ENCODE measurements at places on chromosomes 5 and 9.

GRCh38 chr5:59728356-59728755 is 165.2 kb downstream of the PDE4D start:
- DNase-seq = no peak

GRCh38 chr9:127931092-127931881 is 710 bp upstream of the PIP5KL1 start:
- DNase-seq = peak; percentile 15

GRCh38 chr5:82106756-82107155 is 134.9 kb downstream of the ATG10 start:
- DNase-seq = no peak

- DNase-seq = no peak
Observed at GRCh38 chr9:132214027-132214622, 52.3 kb downstream of the NTNG2 start.

DNA sequence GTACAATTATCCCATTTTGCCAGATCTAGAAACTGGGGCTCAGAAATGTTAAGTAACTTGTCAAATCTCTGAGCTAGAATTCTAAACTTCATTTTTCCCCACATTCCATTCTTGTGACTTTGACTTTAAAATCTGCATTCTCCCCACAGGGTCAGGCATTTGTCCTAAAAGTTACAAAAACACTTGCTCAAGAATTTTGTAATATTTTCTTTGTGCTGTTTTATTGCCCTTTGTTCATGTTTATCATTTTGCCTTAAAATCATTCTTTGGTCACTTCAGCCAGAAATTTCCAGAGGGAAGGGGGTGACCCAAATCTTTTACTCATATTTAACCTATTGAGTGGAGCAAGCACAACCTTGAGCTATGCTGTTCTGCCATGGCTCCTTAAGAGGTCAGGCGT is 120.1 kb upstream of the CCL21 start:
- DNase-seq = no peak

- no peak for DNase-seq
Observed at GRCh38 chr5:58135571-58136335, 324.1 kb downstream of the PLK2 start.

- no peak for DNase-seq
Observed at GRCh38 chr5:9112520-9113291, 433.2 kb downstream of the SEMA5A start.

GRCh38 chr5:79516986-79517385 is 3.1 kb upstream of the HOMER1 start:
- no peak for DNase-seq

DNA sequence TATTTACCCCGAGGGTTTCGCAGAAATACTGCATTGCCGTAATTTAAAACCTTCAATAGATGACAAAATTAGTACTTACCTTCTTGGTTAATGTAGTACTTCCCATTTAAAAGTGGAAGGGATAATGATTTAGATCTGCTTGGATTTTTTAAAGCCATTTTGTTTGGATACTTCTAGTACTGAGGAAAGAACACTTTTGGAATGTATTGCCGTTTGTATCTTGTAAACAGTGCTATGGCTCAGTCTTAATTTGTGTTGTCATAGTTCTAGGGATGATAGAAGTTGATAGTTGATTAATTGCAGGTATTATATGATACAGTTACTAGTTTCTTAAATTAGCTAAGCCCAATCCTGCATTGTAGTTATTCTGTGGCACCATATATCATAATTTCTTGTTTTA is 33.1 kb downstream of the TNPO1 start:
- no peak for DNase-seq

- no peak for DNase-seq
Observed at GRCh38 chr9:96412174-96412913, 5.8 kb downstream of the ZNF367 start.

DNA sequence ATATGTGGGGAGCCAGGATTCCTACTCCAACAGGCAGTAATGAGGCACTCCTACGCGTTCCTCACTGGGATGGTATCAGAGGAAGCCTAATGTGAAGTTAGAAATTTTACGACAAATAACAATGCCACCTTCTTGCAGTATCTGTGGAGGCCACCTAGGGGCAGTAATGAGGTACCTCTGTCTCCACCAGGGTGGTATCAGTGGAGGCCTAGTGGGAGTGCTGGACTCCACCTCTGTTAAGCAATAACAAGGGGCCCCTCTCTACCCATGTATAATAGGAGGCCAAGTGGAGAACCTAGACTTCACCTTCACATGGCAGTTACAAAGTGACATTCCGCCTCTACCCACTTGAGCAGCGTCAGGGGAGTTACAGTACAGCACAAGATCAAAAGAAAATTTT is 147.9 kb downstream of the PLPPR1 start:
- DNase-seq = no peak

DNA sequence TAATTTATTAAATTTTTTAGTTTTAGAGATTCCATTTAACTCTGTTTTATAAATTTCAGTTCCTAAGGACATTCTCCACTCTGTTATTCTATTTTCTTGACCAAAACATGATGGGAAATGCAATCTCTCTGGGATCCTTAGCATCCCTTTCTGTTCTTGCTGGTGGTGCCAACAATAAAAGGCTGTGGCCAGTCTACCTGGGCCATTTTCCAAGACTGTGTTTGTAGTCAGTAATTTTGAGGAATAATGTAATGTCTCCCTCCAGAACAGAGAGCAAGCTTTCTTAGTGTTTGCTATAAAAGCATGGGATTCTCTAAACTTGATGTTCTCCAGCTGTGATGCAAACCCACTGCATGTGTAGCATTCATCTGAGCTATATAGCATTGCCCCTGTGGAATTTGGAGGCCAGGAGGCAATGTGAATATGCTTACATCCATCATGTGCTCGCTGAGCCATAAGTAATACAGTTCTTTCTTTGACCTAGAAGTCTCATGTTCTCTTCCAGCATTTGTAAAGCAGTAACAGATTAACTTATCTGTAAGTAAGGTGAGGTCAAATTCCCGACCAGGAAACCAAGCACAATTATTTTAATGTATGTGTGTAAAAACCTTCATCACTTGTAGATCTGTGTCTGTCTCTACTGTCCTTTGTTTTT is 211.5 kb upstream of the TAS2R1 start:
- no peak for DNase-seq

DNA sequence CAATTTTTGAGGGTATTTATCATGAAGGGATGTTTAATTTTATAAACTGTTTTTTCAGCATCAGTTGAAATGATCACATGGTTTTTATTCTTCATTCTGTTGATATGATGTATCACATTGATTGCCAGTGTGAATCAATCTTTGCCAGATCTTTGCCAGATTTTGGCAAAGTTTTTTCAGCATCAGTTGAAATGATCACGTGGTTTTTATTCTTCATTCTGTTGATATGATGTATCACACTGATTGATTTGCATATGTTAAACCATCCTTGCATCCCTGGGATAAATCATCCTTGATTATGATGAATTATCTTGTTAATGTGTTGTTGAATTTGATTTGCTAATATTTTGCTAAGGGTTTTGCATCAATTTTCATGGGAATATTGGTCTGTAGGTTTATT is 140.9 kb upstream of the TAS2R1 start:
- no peak for DNase-seq

GRCh38 chr5:68189171-68189570 is 26.4 kb upstream of the PIK3R1 start:
- no peak for DNase-seq

GRCh38 chr5:110329955-110330525 is 396.4 kb downstream of the TMEM232 start:
- DNase-seq = no peak

GRCh38 chr5:107218457-107219193 is 452.1 kb downstream of the EFNA5 start:
- no peak for DNase-seq

DNA sequence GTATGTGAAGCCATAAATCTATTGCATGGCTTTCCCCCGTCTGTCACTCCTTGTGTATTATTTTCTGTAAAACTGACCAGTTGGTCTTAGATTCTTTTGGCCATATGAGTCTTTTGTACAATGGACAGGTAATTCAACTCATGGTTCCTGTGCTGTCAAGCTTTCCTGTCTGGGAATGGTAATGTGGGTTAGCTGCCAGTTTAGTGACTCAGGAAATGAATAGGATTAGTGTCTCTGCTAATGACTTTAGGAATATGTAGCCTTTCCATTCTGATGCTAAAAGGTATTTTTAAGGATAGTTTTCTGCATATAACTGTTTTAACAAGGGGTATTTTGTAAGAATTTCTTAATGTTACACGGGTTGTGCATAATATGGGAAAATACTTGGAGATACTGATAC is 182.7 kb downstream of the PBX3 start:
- no peak for DNase-seq

DNA sequence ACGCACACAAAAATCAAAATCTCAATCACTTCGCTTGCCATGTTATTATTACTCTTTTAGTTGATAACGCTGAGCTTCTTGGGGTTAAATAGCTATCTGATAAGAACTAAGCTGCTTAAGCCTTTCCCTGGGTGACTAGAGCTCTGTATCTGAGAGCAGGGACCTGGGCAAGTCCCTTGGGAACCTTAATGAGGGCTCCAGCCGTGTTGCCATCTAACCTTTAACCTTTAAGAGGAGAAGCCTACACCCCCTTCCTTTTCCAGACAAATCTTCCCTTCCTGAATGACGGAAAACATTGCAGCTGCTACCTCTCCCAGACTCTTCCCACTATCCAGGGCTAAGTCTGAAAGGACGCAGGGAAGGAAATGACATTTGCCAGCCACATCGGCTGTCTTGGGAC is 216.5 kb upstream of the RAI14 start:
- DNase-seq = no peak
